ENCODE measurements at places on chromosomes 1 and 21.
A peak's percentile ranks its signal among the peaks of the same experiment; 100 is the strongest.

DNA sequence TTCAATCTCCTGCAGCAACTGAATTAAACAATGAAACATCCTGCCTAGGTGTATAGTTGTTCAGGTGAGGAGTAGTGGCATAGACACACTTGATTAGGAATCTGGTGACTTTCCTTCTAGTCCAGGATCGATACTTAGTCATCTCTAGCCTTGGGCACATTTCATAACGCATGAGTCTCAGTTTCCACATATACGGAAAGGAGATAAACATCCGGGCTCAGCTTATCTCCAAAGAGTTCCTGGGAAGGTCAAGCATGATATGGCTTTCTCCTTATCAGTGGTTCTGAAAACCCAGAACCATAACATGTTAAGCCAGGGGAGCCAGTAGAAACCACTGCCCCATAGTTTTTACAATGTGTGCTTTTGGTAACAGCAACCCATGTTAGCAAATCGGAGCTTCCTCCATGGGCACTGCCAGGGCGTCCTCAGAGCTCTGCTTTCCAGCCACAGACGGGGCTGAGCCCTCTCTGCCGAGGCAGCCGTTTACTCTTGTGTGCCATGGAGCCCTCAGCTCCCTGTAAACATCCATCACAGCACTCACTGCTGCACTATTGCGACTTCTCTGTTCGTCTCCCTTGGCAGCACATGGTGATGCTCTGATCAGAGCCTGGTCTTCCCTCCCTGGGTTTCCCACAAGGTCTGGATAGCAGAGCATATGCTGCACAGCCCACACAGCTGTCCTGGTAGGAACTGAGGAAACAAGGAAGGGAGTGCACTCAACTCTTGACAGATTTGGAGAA is 34.6 kb downstream of the RUNX1 start:
- peak; percentile 15 for DNase-seq

- no peak for DNase-seq
Observed at GRCh38 chr1:158992787-158993312, 16.9 kb upstream of the IFI16 start.

GRCh38 chr1:212182579-212182978 is 102.6 kb upstream of the PPP2R5A start:
- no peak for DNase-seq

DNA sequence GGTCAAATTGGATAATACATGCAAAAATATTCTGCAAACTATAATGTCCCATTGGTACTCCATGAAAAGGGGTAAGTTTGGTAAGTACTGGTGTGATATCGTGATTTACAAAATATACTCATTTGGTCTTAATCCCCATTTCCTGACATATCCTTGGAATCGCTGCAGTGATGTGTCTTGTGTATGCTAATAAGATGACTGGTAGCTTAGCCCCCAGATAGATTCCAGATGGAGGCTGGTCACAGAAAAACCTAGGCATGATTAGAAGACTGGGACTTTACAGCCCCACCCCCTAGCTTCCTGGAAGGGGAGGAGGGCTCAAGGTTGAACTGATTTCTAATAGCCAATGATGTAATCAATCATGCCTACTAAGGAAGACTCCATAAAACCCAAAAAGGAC is 3.0 kb downstream of the VAMP4 start:
- no peak for DNase-seq

DNA sequence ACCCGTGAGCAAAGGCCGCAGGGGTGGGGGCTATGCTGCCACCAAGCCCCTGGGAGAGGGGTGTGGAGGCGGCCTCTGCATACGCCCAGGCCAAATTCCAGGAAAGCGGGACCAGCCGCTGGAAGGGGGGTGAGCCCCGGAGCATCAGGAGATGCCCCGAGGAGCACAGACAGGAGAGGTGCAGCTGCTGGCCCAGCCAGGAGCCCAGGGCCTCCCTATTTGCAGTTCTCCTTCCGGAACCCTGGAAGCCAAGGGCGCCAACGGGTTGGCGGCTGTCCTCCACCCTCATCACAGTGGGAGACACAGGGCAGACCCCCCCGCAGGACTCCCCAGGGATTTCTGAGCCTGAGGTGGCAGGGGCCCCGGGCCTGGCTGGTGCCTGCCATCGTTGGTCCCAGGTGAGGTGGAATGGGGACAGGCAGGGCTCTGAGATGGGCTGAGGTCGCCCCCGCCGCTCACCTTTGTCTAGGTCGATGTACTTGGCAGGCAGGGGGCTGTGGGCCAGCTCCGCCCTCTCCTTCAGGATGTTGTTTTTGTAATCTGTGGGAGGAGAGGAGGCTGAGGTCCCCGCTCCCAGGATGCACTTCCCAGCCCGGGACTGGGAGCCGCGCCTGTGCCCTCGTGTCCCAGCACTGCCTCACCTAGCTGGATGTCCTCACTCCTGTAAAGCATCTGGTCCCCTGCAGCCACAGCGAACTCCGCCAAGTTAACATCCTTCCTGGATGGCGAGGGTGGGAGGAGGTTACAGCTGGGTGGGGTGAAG is 4.4 kb upstream of the DVL1 start:
- no peak for DNase-seq
